ENCODE measurements at places on chromosomes 16 and 17.

- peak; percentile 13 for DNase-seq
These were observed 1.5 kb upstream of the MYH10 start for GRCh38 chr17:8632061-8632460.

GRCh38 chr17:78414178-78415162, 36.0 kb downstream of the PGS1 start:
- DNase-seq: no peak

DNA sequence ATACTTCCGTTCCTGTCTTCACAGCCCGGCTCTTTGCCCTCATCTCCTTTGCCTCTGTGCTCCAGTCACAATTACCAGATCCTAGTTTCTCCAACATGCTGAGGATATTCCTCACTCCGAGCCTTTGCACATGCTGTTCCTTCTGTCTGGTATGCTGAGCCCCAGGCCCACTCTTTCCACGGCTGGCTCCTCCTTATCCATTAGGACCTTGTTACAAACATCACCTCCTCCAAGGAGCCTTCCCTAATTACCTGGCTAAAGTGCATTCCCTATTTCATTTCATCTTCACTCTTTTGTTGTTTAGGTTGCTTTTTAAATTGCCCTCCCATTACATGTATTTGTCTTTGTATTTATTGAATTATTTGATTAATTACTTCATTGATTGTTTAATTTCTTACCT, 14.9 kb upstream of the ADGRG1 start:
- DNase-seq: no peak

- DNase-seq: no peak
These were observed 122.5 kb downstream of the DNAH9 start for GRCh38 chr17:11720816-11721215.

DNA sequence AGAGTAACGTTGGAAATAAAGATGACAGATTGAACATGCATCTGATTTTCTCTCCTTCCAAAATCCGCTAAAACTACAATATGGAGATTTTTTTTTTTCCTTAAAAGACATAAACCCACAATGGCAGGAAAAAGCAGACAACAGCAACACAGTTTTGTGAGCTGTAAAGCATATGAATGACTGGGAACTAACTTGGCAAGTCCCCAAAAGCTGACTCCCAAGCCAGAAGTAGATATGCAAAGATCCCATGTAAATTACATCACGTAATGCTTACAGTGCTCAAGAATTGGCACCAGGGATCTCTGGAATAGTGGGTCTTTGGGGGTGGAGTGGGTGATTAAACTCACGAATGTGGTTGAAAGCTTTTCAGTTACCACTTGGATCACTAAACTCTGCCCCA, 106.6 kb downstream of the ELAC2 start:
- no peak for DNase-seq

DNA sequence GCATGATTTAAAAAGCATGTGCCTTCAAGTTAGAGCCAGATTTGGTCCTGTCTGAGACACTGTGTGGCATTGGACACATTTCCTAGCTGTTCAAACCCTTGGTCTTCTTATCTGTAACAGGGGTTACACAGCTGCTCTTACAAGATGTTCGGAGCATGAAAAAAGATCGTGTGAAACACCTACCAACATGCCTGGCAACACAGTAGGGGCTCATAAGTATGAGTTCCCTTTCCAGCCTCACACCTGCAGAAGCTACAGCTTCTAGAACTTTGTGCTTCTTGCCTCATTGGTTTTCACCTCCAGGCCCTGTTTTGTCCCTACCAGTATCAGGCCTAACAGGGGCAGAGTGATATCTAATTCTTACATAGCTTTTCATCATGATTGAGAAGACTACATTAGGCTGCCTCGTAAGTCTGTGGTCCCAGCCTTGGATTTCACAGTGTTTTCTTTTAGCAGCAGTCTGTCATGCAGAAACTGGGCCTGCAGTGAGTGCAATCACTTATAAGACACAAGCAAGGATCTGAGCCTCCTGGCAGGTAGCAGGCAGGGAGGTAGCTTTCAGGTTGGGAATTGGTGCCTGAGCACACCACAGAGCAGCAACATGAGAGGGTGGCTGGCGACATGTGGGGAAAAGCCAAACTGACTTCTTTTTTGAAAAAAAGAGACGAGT, 78.8 kb downstream of the CCDC182 start:
- peak; percentile 39 for DNase-seq

DNA sequence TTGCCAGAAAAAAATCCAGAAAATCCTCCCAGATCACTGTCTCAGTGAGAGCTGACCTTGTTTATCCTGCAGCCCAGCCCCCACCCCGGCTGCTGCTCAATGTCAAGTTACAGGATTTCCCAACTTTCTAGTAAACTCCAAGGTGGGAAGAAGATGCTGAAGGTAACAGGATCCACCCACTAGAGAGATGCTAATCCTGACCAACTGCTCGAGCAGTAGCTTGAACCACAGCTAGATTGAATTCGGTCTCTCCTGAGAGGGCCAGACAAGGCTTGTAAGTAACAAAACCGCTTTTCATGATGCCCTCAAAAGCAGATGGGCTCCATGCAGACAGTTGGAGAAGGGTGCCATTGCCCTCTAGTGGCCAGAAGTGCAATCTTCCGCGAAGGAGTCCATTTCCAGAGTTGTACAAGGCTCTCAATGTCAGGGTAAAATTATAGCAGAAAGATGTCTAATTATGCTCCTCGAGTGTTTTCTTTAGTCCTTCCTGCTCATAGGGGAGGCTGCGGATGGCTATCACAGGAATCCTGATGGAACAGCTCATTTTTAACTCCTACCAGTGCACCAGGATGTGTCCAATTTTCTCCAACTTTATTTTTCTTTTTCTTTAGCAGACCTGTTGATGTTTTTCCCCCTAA, 3.9 kb downstream of the CDH11 start:
- peak; percentile 75 for DNase-seq

DNA sequence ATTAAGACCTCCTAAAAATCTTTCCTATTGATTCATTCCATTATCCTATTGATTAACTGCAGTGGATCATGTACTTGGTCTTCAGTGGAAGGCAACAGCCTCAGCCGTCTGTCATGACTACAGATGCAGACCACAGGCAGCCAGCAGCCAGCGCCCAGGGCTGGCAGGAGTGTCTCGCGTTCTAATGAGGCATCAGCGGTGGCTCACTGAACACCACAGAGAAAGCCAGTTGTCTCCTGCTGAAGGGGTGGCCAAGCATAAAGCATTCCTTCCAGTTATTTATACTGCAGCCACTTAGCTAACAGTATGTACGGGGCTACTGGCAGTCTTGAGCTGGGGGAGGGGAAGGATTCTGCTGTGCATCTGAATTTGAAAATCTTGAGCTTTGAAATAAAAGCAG, 214.3 kb downstream of the IRX3 start:
- no peak for DNase-seq

- DNase-seq: no peak
These were observed 954 bp downstream of the MYO1D start for GRCh38 chr17:32875923-32876416.

DNA sequence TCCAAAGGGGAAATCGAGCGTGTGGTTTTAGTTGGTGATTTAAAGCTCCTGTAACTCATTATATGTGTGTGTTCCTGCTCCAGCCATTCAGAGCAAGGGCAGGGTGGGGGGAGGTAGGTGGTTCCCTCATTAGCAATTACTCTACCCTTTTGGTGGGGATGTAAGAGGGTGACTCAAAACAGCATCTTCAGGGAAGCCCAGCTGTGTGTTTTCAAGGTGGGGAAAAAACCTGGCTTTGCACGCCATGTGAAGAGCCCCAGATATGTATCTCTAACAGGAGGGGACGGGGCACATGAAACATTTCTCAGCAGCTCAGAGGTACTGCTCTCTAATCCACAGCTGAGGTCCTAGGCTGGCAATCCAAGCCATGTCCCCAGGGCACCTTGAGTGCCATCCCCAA, 241.3 kb upstream of the ZFHX3 start:
- DNase-seq: no peak

DNA sequence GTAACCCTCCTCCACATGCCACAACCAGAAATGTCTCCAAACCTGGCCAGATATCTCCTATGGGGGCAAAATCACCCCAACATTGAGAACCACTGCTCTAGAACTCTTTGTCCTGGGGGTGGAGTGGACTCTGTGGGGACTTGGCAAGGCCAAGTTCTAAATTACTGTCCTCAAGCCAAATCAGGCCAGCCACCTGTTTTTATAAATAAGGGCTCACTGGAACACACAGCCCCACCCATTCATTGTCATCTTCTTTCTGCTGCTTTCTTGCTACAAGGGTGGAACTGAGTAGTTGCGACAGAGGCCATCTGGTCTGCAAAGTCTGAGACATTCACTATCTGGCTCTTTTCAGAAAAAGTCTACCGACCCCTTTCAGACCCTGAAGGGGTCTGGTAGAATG, 26.8 kb upstream of the TMEM220 start:
- DNase-seq: no peak

- peak; percentile 42 for DNase-seq
These were observed 5.3 kb upstream of the EIF4A3 start for GRCh38 chr17:80152081-80152702.

GRCh38 chr16:11051879-11052808, 107.8 kb downstream of the CLEC16A start:
- no peak for DNase-seq

GRCh38 chr17:63751806-63752205, 10.2 kb upstream of the STRADA start:
- DNase-seq: no peak

DNA sequence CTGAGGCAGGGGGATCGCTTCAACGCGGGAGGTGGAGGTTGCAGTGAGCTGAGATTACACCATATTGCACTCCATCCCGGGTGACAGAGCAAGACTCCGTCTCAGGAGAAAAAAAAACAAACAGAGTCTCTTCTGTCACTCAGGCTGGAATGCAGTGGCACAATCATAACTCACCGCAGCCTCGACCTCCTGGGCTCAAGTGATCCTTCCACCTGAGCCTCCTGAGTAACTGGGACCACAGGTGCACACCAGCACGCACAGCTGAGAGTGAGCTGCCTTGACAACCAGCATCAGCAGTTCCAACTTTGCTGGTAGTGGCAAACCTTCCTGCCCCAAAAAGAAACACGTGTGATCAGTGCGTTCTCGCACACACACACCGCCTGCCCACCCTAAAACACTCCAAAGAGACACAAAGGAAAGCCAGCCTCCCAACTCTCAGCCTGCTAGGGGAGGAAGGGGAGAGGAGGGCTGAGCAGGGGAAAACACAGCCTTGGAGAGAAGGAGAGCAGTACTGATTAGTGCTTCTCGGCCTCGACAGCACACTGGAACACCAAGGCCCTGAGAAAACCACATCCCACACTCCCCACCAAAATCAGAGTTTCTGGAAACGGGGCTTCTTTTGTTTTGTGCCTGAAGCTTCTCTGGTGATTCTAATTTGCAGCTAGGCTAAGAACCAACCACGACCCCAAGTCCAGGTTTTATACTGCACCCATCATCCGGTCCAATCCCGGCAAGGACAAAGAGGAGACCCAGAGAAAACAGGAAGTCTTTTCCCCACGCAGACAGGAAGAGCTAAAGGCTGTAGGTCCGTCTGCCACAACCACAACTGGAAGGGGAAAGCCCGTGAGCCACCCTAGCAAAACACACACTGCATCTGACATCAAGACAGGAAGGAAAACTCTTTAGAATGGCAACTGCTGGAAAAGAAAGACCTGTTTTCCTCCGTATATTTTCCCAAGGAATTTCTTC, 28.8 kb downstream of the ZCCHC14 start:
- DNase-seq: peak; percentile 13

- DNase-seq: peak; percentile 62
These were observed 452 bp downstream of the SLC25A10 start for GRCh38 chr17:81712468-81713003.

GRCh38 chr17:34997355-34997862, 17.1 kb downstream of the LIG3 start:
- no peak for DNase-seq

- no peak for DNase-seq
These were observed 89.5 kb downstream of the MRC2 start for GRCh38 chr17:62716834-62717588.

DNA sequence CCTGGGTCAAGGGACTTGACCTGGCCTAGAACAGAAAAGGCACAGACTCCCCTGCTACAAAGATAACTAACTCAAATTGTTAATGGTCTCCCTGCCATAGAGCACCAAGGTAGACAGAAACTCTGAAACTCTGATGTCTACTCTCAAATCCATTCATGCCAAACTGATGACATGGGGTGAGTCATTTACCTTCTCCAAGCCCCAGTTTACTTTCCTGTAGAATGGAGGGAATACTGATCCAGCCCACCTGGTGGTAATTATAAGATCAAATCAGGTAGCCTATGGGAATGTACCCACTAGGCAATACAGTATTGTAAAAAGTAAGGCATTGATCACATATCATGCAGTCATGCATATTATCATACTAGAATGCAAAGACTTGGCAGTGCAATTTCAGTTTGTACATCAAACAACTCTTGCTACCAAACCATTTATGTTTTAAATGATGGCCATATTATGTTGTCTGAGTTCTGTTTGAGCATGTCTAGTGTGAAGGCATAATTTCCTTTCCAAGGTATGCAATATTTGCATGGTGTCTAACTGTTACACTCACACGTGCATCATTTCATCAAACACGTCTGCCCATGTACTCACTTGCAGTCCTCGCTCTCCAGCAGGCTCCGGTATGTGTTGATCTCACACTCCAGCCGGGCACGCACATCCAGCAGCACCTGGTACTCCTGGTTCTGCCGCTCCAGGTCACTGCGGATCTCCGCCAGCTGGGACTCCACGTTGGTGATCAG, 3.0 kb downstream of the KRT31 start:
- DNase-seq: no peak

- no peak for DNase-seq
These were observed 121.0 kb upstream of the IRX3 start for GRCh38 chr16:54407596-54407995.

DNA sequence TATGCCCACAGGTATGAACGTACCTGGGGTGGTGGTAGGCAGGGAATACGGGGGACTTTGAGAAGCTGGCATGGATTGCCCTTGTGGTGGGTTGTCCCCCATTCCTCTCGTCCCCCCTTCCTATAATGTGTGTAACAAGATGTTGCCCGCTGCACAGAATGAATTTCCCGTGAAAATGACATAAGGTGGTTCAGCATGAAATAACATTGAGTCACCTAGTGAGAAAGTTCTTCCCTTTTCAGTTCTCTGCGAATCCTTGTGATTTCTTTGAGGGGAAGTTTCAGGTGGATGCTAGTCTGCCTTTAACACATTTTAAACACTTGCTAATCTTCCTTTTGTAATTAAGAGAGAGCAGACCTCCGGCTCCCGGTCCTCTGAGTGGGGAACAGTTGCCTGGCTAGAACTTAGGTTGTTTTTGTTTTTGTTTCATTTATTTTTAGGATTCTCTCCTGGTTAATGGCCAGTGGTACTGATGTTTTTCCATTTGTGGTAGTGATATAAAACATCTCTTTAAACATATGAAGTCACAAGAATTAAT, 58.9 kb downstream of the RAP1GAP2 start:
- DNase-seq: no peak

GRCh38 chr16:28309811-28310311, 17.5 kb downstream of the SBK1 start:
- no peak for DNase-seq

- DNase-seq: no peak
These were observed 2.0 kb downstream of the WSCD1 start for GRCh38 chr17:6072157-6072556.

- no peak for DNase-seq
These were observed 492.2 kb downstream of the KCNJ2 start for GRCh38 chr17:70661342-70662222.

All from OCI-LY7 (cell line).